ENCODE measurements at places on chromosomes 5 and 9. TPM values are rescaled to one million over a fixed set of nuclear protein-coding genes. Genes with fewer than 3 reads are reported as not detected.

GRCh38 chr5:143682246-143682905 lies 129.6 kb upstream of the HMHB1 start:
- DNase-seq, result no peak

DNA sequence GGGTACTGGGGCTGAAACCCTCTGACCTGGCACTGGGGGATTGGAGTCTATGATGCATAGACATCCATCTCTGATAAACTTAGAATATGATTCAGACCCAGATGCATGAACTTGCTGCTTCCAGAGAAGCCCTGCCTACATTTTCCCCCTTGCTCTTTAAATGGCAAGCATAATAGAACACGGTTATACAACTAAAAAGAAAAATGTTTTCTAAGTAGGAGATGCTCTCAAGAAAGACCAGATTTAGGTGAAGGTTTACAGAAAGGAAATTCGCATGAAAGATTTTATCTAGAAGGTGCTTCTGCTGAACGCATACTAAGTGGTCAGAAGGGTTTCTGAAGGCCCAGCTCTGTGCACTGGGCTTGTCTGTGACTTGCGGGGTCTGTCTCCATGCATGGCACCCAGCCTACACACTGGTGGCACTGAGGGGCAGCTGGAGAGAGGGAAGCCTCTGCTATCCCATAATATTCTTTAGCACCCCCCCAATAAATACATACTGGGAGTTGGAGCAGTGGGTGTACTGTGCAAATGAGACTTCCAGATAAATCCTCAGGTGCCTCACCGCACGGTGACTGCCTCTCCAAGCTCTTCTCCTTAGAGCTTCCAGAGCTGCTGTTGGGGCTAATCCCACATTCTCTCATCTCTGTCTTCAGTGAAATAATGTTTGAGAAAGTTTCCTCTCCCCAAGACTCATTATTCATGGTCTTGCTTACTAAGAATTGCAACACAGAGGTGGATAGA lies 114.6 kb downstream of the FSTL4 start:
- DNase-seq, result no peak

DNA sequence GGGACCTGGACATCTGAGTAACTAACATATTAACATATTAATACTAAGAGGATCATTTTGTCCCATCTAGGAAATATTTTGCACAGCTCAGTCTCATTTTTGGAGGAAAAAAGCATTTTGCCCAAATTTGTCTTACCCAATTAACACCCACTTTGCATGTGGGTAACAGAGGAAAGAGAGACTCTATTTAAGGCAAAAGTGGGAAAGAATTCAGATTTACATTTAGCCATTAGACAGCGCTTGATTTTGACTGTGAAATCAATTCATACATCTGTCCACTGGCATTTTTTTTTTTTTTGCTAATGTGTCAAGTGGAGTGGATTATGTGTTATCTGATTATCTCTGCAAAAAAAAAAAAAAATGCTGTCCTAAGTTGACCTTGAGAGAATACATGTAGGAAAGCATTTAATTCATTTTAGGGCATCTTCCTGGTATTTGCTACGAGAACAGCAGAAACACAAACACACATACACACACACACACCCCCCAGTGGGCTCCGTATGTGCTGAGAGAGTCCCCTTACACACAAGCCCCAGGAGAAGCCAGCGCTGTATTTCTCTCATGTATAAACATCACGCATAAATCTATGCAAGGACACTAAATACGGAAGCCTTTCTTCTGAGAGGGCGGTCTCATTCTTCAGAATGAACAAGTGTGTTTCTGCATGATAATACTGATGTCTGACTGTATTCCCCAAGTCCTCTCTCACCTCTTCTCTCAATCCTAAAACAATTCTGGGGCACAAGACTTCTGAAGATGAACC lies 202.0 kb upstream of the KLF9 start:
- no peak for DNase-seq

DNA sequence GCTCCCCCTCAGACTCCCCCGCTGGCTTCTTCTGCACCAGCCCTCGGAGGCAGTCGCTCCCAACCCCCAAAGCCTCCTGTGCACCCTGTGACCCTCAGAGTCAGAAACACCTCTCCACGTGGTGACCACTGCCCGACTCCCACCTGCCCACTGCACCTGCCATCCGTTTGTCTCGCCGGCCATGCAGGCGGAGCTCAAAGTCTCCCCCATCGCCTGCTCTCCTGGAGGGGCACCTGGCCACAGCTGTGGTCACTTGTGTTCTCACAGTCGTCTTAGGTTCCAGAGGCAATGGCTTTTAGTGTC lies 38.2 kb downstream of the MRPL36 start:
- DNase-seq, result no peak

DNA sequence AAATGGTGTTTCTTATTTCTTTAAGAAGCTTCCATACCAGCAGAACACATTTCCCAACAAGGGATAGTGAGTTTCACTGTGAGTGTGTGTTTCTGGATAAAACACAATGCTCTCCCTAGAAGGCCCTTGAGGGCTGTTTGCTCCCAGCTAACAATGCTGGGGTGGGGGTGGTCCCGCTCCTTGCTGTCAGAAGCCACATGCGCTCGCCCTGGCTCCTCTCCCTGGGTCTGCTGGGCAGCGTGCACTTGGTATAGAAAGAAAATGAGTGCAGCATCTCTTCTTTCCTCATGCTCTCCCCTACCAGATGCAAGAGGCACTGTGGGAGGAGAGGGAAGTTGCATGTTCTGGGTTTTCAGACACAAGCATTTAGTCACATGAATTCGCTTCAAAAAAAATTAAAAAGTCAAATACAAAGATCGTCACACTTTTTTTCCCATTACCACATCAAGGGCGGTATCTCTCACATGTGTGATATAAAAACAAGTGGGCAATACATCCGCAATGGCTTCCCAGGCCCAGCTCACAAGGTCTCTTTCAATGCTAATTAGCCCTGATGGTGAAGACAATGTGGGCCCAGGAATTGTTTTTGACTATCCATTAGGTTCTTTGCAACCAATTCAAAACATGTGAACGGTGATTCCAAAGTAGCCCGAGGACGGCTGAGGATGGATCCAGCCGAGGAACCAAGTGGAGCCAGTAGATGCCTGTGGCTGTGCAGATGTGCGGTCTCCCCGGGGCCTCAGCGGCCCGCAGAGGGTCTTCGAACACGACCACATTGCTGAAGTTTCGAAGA lies 603.6 kb downstream of the IRX1 start:
- no peak for DNase-seq

- DNase-seq, result peak; percentile 79
These were observed 50.7 kb upstream of the SLC30A5 start for GRCh38 chr5:69042915-69043654.

DNA sequence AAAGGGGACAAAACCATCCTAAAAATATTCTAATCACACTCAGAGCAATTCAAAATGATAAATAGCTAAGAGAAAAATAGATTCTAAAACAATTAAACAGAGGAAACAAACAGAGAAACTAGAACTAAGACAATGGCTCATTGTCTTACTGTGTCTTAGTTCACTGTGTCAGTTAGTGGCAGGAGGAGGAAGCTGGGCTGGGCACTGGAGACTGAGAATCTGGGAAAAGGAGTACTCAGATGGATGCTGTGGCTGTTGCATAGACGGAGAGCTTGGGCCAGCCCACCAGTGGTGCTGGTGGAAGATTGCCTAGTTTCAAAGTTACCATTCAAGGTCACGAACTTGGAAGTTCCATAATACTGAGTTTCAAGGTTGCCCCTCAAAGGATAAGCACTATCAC lies 94.7 kb upstream of the IFNK start:
- no peak for DNase-seq

The MCTP1 gene
- total RNA-seq, result 6.9 TPM

DNA sequence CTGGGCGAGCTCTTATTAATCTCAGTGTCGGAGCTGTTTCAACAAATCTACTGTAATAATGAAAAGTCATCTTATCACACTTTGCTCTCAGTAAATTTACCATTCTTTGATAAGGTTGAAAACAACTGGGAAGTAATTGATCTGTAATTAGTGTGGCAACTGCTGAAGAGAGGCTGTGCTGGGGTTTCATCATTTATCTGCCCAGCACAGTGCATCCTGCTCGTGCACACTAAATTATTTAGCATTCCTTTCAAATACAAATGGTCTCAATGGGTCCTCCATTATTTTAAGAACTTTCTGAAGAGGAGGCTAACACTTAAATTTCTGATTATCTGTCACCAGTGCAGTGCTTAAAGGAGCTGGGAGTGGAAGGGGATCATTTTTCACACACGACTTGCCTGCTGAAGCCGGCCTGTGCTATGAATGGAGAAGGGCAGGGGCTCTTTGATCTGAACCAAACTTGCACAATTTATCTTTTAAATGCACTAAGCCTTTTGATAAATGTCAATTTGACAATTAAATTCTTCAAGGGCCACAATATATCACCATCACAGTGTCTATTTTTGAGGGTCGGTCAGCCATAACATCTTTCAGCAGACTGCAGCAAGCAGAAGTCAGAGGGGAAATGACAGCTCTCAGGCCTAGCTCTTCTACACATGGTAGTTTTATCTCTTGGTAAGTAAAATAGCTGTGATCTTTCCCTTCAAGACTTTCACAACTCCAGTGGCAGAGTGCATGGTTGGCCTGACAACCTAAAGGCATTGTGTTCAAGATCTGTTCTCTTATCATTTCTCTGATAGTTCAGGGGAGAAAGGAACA lies 106.4 kb upstream of the EFNA5 start:
- no peak for DNase-seq

DNA sequence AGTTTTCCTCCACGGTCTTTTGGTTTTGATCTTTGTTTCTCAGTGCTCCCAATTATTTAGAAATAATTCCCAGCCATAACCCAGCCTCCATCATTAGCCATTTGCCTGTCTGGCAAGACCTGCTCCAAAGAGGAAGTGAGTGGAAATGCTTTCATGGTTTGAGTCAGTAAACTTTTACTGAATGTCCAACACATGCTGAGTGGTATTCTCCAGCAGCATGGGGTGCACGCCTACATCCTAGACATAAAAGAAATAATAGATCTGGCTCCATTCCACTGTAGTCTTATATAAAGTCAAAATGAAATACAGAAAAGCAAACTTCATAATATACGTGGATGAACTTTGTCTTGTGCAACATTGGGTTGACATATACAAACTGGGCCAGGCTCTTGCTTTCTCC lies 757.2 kb downstream of the TLE1 start:
- DNase-seq, result no peak

The SPINK5 gene
- total RNA-seq, result 0.57 TPM

The ARL14EPL gene
- not detected for total RNA-seq

DNA sequence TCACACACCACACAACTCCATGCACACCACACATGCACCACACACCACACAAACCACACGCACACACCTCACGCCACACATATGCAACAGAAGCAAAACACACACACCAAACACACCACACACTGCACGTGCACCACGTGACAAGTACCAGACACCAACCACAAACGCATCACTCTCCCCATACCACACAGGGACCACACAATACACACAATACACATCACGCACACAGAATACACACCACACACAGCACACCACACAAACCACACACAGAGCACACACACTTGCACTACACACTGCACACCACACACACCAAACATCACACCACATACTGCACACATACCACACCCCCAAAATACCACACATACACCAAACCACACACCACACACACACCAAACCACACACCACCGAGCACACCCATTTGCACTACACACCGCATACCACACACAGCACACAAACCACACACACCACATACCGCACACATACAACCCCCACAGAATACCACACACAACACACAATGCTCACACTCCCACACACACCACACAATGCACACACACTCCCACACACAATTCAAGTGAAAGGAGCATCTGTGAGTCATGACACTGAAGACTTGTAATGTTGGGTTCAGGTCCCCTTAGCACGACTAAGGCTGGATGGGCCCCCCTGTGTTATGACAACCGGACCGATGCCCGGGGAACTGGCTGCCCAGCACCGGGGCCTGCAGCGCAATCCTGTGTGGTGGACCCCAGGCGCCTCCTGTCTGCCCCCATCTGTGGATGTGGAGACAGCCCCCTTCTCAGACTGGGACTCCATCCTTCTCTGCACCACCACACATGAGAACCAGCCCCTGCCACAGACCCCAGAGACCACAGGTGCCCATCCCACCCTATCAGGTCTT lies 6.0 kb upstream of the ZDHHC11 start:
- DNase-seq, result no peak

The SAXO1 gene
- 0.42 TPM for total RNA-seq

The VLDLR gene
- total RNA-seq, result 7.7 TPM

The ANKRD18B gene
- not detected for total RNA-seq

GRCh38 chr9:116952436-116952810 lies 265.3 kb downstream of the TRIM32 start:
- DNase-seq, result no peak

The KIF27 gene
- total RNA-seq, result 2.7 TPM

The CDKN2B gene
- 13.8 TPM for total RNA-seq

DNA sequence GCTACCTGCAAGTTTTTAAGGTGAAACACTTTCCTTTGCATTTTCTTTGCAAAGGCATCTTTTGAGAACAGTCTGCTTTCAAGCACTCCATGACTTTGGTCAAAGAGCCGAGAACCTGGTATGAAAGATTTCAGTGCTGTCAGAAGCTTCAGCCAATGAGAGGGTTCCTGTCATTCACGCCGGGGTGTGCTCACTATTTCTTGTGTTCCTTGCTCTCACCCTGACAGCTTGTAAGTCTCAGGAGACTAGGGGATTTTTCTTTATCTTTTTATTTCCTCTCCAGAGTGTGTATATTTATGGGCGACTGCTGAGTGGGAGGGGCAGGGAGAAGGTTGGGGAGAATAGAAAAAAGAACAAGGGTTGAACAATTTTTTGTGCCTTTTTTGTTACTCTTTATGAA lies 334.0 kb downstream of the PSAT1 start:
- no peak for DNase-seq

GRCh38 chr5:137743031-137743640 lies 7.2 kb upstream of the KLHL3 start:
- peak; percentile 61 for DNase-seq

DNA sequence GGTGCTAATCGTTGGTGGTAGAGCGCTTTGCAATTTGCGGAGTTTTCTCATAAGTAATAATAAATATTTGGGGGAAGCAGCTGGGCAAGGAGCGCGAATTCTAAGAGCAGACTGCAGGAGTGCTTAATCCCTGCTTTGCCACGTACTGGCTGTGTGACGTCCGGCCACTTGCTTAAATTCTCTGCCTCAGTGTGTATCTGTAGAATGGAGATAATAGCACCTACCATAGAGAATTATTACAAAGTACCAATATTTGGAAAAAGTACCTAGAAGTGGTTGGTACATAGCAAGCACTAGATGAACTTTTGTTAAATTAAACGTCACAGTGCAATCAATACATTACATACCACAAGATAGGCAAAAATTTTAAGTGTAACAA lies 598 bp upstream of the TMED7 start:
- no peak for DNase-seq

The SIT1 gene
- 0.06 TPM for total RNA-seq

The PLPP7 gene
- total RNA-seq, result 27.6 TPM

The SH2D3C gene
- 9.4 TPM for total RNA-seq

The OMD gene
- total RNA-seq, result 3.2 TPM
